Uterus (tissue), 4 donors: ENCODE measurements at places on chromosomes 6 and 20. TPM values are rescaled to one million over a fixed set of nuclear protein-coding genes. Genes with fewer than 3 reads are reported as not detected.

DNA sequence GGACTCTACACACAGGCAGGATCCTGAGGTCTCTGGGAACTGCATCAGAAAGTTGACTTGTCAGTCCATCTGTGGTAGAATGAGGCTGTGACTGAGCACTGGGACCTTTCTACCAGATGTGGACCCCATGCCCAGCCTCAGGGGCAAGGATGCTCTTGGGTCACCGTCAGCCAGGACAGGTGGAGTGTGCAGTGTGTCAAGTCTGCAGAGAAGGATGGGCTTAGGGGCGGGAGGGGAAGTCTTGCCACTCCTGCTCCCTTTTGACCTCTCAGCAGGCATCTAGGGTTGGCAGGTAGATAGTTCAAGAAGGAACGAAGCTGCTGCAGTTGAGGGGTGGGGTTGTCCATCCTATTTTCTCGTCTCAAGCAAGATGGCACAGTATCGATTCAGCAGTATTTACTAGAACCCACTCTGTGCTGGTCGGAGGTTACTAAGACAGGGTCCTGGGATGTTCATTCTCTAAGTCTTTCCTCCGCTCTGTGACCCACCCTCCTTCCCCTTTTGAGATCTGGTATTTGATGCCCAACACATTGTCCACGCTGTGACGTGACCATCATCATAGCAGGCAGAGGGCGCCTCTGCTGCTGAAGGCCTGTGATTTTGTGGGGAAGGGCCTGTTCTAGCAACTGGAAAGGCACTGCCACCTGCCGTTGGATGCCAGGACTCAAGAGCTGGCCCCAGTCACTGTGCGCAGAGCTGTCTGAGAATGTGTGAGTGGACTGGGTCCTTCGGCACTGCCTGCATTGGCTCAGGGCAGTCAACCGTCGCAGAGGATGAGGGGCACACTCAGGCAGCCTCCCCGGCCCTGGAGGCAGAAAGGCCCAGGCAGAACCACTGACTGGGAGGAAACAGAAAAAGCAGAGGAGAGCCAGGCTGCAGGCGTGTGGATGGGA lies 23.2 kb downstream of the RBCK1 start:
- DNase-seq = no peak

DNA sequence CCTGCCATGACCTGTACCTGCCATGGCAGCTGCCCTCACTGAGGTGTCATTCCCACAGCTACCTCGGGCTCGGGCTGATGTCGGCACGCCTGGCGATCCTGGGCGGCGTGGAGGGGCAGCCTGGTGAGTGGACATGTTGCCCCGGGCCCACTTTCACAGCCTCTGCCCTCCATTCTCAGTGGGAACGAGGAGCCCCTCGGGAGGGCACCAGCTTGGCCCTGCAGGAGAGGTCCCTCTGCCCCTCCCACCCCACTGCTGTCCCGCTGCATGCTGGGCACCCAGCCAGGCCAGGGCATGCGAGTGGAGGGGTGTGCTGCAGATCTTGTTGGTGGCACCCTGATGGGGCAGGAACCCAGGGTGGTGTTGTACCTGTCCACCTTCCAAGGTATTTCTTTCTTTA lies 23.0 kb downstream of the ENTPD6 start:
- peak; percentile 13 for DNase-seq

DNA sequence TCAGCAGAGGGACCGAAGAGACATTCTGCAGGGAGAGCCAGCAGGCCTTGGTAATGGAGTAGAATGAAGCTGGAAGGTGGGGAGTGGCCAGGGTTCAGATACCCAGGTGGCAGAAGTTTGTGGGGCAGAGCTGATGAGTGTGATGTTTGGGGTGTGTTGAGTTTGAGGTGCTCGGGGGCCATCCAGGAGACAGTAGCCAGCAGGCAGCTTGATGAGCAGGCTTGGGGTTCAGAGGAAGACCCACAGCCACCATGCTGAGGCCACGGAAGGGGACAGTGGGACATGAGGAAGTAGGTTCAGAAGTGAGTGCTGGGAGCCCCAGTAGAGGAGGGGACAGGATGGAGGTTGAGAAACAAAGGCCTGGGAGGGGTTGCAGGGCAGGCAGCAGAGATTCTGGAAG lies 11.1 kb upstream of the FOXS1 start:
- DNase-seq = no peak

DNA sequence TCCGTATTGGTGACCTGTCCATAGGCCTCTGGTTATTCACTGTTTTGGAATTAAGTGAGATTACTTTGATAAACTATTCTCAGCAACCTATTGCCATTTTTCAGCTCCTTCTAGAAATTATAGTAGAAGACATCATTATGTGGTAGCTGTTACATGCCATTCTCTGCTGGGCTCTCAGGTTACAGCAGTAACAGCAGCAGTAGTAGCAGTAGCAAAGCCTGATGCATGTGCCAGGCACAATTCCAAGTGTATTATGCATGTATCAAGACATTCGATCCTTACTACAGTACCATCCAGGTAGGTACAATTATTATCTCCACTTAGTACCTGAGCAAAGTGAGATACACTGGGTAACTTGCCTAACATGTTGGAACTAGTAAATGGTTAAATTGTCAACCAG lies 74.3 kb downstream of the RPS12 start:
- DNase-seq = no peak

- no peak for DNase-seq
These were observed 68.7 kb downstream of the LY86 start for GRCh38 chr6:6657085-6657819.

GRCh38 chr20:19070681-19071445 lies 141.6 kb upstream of the SLC24A3 start:
- no peak for DNase-seq

Gene GPR6
- total RNA-seq = not detected

Gene RSPH4A
- total RNA-seq = 8.0 TPM

Gene OR2J3
- total RNA-seq = not detected

Gene CAP2
- 17.0 TPM for total RNA-seq
